Left lung (tissue), 14 donors: ENCODE measurements at places on chromosomes 11 and 22. TPM values are rescaled to one million over a fixed set of nuclear protein-coding genes. Genes with fewer than 3 reads are reported as not detected.

DNA sequence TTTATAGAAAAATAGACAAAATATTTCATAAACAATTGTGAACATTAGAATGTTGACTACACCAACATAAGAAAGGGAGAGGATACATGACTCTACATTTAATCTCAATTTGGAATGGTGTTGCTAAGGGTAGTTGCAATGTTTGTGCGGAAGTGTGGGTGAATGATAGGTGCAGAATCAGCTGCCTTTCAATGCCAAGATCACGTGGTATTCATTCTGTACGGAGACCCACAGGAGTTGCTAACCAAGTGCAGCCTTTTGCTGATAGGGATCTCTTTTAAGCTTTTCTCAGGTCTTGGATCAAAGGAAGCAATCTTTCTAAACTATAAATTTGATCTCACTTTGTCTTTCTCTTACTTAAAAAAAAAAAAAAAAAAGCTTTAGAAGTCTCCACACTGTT, 29.8 kb upstream of the CTSC start:
- DNase-seq = no peak

ME3 gene
- 30.6 TPM for polyA plus RNA-seq

NNMT gene
- polyA plus RNA-seq = 2.0 TPM

DNA sequence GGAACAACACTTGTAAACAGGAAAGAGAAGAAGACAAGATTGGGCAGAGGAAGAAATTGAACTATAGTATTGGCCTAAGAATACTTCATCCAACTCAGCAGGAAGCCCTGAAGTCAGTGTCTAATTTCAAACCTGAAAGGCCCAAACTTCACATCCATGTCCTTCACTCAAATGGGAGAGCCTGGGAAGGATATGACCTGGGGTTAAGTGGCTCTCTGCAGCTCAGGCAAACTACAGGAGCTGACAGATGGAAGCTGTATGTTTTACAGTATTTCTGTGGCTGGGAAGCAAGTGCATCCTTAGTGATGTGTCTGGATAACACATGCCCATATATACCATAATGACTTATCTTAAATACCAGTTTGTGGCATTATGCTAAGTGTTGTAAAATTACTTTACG, 196.2 kb downstream of the SOX6 start:
- DNase-seq = no peak

PANX2 gene
- polyA plus RNA-seq = 0.65 TPM
